Activated CD4-positive, alpha-beta memory T cell treated with anti-CD3 and anti-CD28 coated beads for 36 hours (primary cell): ENCODE measurements at places on chromosomes 5 and 9.
A peak's percentile ranks its signal among the peaks of the same experiment; 100 is the strongest.

DNA sequence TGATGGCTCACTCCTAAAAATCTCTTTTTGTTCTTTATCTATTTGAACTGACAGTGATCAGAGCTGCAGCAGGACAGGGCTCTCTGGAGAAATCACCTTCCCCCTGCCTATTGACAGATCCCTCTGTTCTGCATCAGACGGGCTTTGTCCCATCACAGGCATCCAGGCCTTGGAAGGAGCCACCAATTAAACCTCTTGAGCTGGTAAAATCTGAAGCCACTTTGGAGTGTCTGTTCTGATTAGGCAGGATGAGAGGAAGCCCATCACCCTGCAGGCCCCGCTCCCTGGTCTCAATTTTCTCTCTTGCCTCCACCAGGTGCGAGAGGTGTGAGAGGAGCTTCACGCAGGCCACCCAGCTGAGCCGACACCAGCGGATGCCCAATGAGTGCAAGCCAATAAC lies 97.7 kb downstream of the PRDM6 start:
- DNase-seq, result no peak
- no peak overlapping the region for H3K27ac ChIP-seq
- no peaks in the 10 kb centered on the region for H3K27me3 ChIP-seq
- H3K4me3 ChIP-seq, result no peak overlapping the region
- no peaks in the 10 kb centered on the region for H3K4me1 ChIP-seq
- H3K36me3 ChIP-seq, result no peaks in the 10 kb centered on the region

DNA sequence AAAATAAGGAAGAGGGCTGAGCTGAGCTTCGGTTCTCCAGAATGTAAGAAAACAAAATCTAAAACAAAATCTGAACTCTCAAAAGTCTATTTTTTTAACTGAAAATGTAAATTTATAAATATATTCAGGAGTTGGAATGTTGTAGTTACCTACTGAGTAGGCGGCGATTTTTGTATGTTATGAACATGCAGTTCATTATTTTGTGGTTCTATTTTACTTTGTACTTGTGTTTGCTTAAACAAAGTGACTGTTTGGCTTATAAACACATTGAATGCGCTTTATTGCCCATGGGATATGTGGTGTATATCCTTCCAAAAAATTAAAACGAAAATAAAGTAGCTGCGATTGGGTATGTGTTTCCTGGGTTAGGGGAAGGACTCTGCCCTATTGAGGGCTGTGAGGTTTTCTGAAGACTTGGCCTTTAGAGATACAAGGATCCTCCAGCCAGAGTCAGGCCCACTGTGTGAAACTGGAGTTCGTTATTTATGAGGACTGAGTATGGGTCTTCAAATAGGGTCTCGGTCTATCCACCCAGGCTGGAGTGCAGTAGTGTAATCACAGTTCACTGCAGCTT lies 3.8 kb downstream of the EGR1 start:
- H3K4me3 ChIP-seq, result no peak overlapping the region
- H3K4me1 ChIP-seq, result peaks cover 23% of the 10 kb centered on the region
- peak overlapping the region; percentile 70 for H3K27ac ChIP-seq
- H3K36me3 ChIP-seq, result peaks cover 25% of the 10 kb centered on the region
- no peaks in the 10 kb centered on the region for H3K27me3 ChIP-seq

- H3K36me3 ChIP-seq, result peaks cover 33% of the 10 kb centered on the region
- peaks cover 6% of the 10 kb centered on the region for H3K4me1 ChIP-seq
- no peak overlapping the region for H3K27ac ChIP-seq
- no peaks in the 10 kb centered on the region for H3K27me3 ChIP-seq
- H3K4me3 ChIP-seq, result no peak overlapping the region
- no peak for DNase-seq
Observed at GRCh38 chr5:36125868-36126267, 25.8 kb downstream of the LMBRD2 start.

- no peaks in the 10 kb centered on the region for H3K36me3 ChIP-seq
- H3K27me3 ChIP-seq, result peaks cover 14% of the 10 kb centered on the region
Observed at GRCh38 chr9:90457386-90458190, 185.0 kb downstream of the DIRAS2 start.

DNA sequence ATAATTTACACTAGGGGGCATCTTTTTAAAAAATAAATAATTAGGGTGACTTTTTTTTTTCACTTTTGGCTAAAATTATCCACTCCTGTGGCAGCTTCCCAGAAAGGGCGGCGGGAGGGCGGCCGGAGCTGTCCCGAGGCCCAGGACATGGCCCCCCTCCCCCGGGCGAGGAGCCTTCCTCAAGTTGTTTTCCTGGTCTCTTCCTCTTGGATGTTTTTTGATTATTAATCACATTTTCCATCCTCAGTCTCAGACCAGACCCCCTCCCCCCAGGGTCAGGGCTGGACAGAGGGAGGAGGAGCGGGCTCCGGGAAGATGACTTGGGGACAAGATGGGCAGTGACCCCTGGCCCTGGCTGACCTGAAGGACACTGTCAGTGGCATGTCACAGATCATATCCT lies 4.7 kb upstream of the CNTFR start:
- no peak overlapping the region for H3K4me3 ChIP-seq
- H3K27ac ChIP-seq, result no peak overlapping the region
- no peak for DNase-seq

DNA sequence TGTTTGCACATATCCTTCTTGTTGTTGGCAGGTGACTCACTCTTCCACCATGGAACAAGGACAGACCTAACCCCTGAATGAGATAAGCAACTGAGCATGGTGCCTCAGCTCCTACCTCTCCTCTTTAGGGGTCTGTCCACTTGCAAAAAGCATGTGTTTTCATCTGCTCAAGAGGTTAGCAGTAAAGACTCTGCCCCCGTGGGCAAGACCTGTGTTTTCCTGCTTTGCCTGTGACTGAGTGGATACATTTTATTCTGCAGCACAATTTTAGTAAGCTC lies 111.0 kb upstream of the LIFR start:
- H3K27me3 ChIP-seq, result peaks cover 13% of the 10 kb centered on the region
- no peaks in the 10 kb centered on the region for H3K36me3 ChIP-seq
- no peak for DNase-seq
- no peak overlapping the region for H3K27ac ChIP-seq
- H3K4me3 ChIP-seq, result no peak overlapping the region

GRCh38 chr9:107867738-107868137 lies 378.2 kb upstream of the KLF4 start:
- no peaks in the 10 kb centered on the region for H3K36me3 ChIP-seq
- no peak overlapping the region for H3K4me3 ChIP-seq
- no peak overlapping the region for H3K27ac ChIP-seq
- no peaks in the 10 kb centered on the region for H3K27me3 ChIP-seq

DNA sequence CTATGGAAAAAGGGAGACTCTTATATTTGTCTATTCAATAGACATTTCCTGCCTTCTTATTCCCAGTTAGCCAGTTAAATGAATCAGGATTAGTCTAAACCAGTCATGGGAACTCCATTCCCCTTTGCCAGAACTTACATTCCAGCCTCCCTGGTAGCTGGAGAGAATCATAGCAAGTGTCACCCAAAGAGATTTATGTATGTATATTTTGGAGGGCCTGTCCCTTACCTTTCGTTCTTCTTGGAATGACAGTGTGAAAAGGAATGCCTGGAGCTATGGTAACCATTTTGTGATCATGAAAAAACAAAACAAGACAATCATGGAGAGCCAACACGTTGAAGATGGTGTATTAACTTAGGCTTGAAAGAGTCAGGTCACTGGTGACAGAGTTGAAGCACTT lies 627.7 kb downstream of the CCDC171 start:
- H3K36me3 ChIP-seq, result no peaks in the 10 kb centered on the region
- no peaks in the 10 kb centered on the region for H3K4me1 ChIP-seq
- DNase-seq, result no peak
- no peaks in the 10 kb centered on the region for H3K27me3 ChIP-seq
- no peak overlapping the region for H3K4me3 ChIP-seq
- no peak overlapping the region for H3K27ac ChIP-seq

GRCh38 chr9:68919661-68920060 lies 94.3 kb downstream of the PRKACG start:
- no peaks in the 10 kb centered on the region for H3K36me3 ChIP-seq
- DNase-seq, result no peak
- no peak overlapping the region for H3K4me3 ChIP-seq
- peaks cover 3% of the 10 kb centered on the region for H3K27me3 ChIP-seq

DNA sequence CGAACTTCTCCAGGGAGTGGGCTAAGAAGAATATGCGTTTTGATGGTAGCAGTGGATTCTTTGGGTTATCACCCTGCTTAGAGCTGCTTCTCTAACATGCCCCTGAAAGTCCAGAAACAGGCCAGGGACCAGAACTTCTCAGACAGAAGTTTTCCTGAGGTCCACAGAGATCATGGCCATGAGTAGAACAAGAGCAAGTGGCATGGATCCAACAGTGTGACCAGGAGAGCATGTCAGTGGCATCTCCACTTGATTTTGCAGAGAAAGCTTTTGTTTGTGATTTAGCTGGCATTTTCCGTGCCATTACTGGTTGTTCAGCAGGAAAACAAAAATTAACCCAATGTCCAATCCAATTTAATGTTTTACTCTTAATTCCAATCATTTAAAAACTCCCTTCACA lies 298.5 kb upstream of the CD180 start:
- DNase-seq, result no peak
- H3K36me3 ChIP-seq, result no peaks in the 10 kb centered on the region
- no peak overlapping the region for H3K4me3 ChIP-seq

GRCh38 chr5:14472986-14473567 lies 108.5 kb upstream of the OTULINL start:
- H3K4me1 ChIP-seq, result no peaks in the 10 kb centered on the region
- H3K27ac ChIP-seq, result no peak overlapping the region
- no peaks in the 10 kb centered on the region for H3K36me3 ChIP-seq
- no peak for DNase-seq
- H3K27me3 ChIP-seq, result no peaks in the 10 kb centered on the region
- H3K4me3 ChIP-seq, result no peak overlapping the region

- H3K4me3 ChIP-seq, result no peak overlapping the region
- peaks cover 52% of the 10 kb centered on the region for H3K36me3 ChIP-seq
- H3K27me3 ChIP-seq, result no peaks in the 10 kb centered on the region
- DNase-seq, result no peak
Observed at GRCh38 chr9:36609306-36609705, 36.6 kb downstream of the MELK start.

DNA sequence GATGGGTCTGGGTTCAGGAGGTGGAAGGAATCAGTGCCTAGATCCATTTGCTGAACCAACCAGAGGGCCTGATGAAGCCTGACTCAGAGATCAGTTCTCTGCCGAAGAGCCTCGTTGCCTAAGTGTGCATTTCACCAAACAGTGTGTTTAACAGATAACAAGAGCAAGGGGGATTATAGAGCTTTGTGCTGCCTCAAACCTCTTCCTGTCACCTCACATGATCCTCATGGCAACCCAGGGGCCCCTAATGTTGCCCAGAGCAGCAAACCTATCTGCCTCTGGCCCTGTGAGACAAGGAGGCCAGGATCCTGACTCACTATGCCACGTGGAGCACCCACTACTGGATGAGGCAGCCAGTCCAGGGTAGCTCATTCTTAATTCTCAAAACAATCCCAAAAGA lies 66.3 kb upstream of the EPB41L4B start:
- H3K27me3 ChIP-seq, result peaks cover 16% of the 10 kb centered on the region
- H3K27ac ChIP-seq, result no peak overlapping the region
- no peaks in the 10 kb centered on the region for H3K36me3 ChIP-seq
- no peaks in the 10 kb centered on the region for H3K4me1 ChIP-seq

- no peaks in the 10 kb centered on the region for H3K27me3 ChIP-seq
- DNase-seq, result no peak
Observed at GRCh38 chr9:20872340-20872977, 159.0 kb downstream of the HACD4 start.

DNA sequence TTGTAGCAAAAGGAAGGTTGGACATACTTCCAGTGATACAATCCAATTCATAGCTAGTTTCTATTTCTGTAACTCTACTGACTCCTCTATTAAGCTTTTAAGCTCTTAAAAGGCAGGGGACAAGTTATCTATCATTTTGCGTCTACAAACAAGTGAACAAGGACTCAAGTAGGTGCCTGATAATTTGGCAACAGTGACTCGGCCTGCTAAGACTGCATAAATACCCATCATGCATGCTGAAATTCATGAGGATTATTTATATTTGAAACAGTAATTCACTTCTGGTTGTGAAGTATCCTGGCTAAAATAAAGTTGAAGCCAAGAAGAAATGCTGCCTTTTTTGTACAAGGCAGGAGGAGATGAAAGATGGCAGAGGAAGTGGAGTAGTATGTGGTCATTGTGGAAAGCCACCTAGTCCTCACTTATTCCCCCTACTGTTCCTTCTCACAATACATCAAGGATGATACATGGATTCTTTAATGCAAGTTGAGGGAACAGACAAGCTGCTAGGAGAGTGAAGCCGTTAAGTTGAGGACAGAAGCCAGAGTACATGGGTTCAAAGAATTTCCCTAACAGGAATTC lies 74.0 kb downstream of the MRPS27 start:
- H3K4me1 ChIP-seq, result peaks cover 14% of the 10 kb centered on the region
- no peak overlapping the region for H3K27ac ChIP-seq
- no peaks in the 10 kb centered on the region for H3K27me3 ChIP-seq
- H3K4me3 ChIP-seq, result no peak overlapping the region
